ENCODE measurements at places on chromosomes 2 and 18. TPM values are rescaled to one million over a fixed set of nuclear protein-coding genes. Genes with fewer than 3 reads are reported as not detected.

Gene HSBP1L1
- total RNA-seq = 17.9 TPM

Gene LOXHD1
- not detected for total RNA-seq

Gene C1QL2
- total RNA-seq = not detected

Gene IL1R2
- 0.34 TPM for total RNA-seq

Gene ARHGAP15
- total RNA-seq = 1.2 TPM

Gene CFAP65
- total RNA-seq = 1.3 TPM

Gene C2orf80
- total RNA-seq = not detected

Gene ICA1L
- total RNA-seq = 1.3 TPM

Measured in Calu3 (cell line).